ENCODE measurements at places on chromosomes 3 and 15.

- no peak for DNase-seq
These were observed 312.7 kb downstream of the MFSD1 start for GRCh38 chr3:159114582-159114981.

DNA sequence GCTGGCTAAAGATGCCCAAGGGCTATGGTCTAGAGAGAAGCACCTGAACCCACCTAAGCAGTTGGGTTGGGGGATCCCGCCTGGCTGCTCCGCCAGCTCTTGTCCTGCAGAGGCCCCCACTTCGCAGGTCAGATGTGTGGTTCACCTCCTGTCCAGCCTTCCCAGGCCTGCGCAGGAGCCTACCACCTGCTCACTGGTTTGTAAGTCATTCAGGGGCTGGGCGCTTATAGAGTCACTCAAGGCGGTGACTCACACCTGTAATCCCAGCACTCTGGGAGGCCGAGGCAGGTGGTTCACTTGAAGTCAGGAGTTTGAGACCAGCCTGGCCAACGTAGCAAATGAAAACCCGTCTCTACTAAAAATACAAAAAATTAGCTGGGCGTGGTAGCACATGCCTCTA, 3.9 kb upstream of the FURIN start:
- DNase-seq, result no peak

- no peak for DNase-seq
These were observed 1.3 kb downstream of the NEIL1 start for GRCh38 chr15:75348034-75348561.

DNA sequence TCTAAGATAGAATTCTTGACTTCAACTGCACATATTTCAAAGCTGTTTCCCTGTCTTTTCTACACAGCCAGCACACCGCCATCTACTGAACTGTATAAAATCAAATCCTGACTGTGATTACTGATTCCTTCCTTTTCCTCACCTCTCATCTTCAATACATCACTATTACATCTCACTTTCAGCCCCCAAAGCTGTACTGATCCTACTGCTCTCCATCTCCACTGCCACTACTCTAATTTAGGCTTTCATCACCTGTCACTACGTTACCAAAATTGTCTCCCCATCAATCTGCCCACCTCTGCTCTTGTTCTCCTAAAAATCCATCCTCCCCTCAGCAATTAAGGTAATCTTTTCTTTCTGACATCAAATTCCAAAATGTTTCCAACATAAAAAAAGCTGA, 4.5 kb upstream of the CCDC39 start:
- DNase-seq, result no peak

DNA sequence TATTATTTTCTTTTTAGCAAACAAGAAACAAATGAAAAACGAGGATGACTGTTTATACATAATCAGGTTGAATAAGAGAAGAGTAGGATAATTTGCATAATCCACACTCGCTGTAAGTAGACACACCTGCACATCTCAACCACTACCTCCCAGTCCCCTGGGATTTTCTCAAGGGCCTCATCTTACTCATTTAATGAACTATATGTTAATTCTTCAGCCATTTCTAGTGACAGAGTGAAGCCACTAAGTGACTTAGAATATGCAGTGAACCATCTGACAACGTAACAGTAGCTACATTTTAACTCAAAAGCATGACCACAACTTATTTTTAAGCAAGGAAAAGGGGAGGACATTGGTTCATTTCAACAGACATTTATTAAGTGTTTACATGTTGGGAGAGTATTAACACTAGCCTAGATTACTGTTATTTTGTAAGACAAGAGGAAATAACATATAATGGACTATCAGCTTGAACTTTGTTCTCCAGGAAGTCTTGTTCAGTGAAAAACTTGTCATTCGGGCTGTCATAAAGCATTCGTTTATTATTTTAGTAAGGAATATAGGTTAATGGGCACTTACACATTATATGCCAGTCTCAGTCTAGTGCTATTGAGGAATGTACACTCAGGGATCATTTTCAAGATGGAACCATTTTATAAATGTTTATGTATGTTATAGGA, 173.0 kb upstream of the ROBO2 start:
- no peak for DNase-seq

- no peak for DNase-seq
These were observed 98.3 kb downstream of the MEX3B start for GRCh38 chr15:81947548-81947947.

- no peak for DNase-seq
These were observed 239.4 kb downstream of the ROBO2 start for GRCh38 chr3:77279276-77279675.

- DNase-seq, result no peak
These were observed 6.4 kb upstream of the CPOX start for GRCh38 chr3:98599647-98600411.

GRCh38 chr3:65907232-65908130, 131.2 kb downstream of the MAGI1 start:
- no peak for DNase-seq

GRCh38 chr15:27061739-27062138, 90.8 kb downstream of the GABRG3 start:
- DNase-seq, result no peak

- no peak for DNase-seq
These were observed 39.4 kb upstream of the CD47 start for GRCh38 chr3:108130236-108130635.

DNA sequence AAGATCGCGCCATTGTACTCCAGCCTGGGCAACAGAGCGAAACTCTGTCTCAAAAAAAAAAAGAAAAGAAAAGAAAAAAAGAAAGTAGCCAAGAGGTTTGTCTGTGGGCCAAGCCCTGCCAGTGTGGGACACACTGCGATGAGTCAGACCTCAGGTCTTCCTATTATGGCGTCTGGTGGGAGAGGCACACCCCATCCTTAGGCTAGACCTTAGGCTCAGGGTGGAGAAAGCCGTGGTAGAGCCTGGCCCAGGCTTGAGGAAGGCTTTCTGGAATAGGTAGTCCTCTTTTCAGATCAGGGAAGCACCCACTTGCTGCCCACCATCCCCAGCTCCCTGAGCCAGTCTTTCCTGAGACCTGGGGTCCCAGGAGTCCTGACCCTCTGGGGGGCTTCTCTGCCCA, 6.0 kb downstream of the HEMK1 start:
- DNase-seq, result no peak

DNA sequence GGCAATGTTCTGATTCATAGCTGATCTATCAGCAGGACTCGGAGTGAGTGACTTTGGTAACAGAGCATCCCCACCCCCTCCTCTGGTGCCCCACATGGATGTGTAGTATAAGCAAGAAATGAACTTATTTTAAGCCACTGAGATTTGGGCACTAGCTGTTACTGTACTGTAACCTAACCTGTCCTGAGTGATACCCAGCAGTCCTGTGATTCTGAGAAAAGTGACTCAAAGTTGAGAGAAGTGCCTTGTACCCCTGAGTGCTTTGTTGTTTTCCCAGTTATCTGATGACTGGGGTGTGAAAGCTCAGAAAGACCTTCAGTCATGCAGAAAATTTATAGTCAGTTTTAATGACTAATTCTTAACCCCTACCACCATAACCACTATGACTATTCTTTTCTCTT, 439.9 kb upstream of the RBMS3 start:
- no peak for DNase-seq

GRCh38 chr3:15316998-15317435, 15.4 kb downstream of the SH3BP5 start:
- DNase-seq, result no peak
